D721Med (cell line): ENCODE measurements at places on chromosomes 11 and 22.

DNA sequence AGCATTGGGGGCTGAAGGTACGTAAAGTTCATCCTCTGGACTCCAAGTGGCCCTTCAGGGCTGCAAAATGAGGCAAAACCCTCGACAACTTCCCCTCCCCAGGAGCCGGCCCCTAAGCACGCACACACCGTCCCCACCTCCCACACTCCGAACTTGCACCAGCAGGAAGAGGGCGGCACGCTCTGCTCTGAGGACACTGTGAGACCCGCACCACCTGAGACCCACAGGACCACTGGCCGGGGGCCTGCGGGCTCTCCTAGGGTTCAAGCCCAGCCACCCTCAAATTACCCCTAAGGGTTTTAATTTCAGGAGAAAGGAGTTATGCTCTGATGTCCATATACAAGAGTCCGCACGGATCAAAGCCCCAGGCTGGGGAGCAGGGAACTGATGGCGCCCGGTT, 49.7 kb upstream of the BID start:
- DNase-seq = no peak

GRCh38 chr11:57303280-57303989, 21.3 kb downstream of the TNKS1BP1 start:
- DNase-seq = peak; percentile 12

DNA sequence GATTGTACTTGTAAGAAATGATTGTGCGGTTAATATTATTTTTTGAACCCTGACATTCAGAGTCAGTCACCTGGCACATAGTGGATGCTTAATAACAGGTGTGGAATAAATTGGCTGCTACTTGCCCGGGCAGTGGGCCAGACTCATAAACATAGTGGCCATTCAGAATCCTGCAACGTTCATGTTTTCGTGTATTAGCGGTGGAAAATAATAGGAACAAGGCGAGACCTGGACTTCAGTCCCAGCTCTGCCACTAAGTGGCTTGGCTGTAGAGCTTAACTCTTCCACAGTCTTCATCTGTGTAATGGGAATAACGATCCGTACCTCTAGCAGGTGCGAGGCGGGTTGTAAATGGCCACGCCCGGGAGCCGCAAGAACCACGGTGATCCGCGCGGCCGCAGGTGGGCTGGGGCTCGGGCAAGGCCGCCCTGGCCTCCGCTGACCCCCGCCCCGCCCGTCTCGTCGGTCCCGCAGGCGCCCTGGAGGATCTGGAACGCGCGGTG, 761 bp upstream of the TMEM25 start:
- DNase-seq = no peak

GRCh38 chr11:11036185-11036847, 178.5 kb upstream of the ZBED5 start:
- no peak for DNase-seq

DNA sequence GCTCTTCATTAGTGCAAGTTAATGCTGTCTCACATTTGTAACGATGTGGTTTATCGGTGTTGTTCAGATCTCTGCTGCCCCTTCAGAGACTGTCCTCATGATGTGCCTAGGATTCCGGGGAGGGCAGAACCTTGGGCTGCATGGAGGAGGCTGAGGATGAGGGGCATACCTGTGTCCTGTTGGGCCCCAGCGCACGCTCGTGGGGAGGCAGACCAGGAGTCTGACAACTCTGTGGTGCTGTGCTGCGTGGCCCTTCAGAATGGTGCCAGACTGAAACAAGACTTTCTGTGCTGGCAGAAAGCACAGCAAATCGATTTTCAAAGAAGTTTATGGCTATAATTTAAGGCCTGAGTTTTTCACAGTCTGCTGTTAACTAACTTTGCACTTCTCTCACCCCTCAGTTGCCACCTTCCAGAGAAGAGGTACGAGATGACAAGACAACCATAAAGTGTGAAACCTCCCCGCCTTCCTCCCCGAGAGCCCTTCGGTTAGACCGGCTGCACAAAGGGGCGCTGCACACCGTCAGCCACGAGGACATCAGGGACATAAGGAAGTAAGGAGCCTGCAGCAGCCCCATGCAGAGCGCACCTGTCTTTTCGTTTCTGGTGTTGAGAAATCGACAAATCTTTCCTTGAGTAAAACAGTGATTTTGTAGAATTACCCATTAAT, 44.3 kb upstream of the CTTN start:
- DNase-seq = no peak

GRCh38 chr11:112165049-112165448, 1.2 kb upstream of the IL18 start:
- no peak for DNase-seq

GRCh38 chr11:114440971-114441763, 1.9 kb downstream of the REXO2 start:
- no peak for DNase-seq

DNA sequence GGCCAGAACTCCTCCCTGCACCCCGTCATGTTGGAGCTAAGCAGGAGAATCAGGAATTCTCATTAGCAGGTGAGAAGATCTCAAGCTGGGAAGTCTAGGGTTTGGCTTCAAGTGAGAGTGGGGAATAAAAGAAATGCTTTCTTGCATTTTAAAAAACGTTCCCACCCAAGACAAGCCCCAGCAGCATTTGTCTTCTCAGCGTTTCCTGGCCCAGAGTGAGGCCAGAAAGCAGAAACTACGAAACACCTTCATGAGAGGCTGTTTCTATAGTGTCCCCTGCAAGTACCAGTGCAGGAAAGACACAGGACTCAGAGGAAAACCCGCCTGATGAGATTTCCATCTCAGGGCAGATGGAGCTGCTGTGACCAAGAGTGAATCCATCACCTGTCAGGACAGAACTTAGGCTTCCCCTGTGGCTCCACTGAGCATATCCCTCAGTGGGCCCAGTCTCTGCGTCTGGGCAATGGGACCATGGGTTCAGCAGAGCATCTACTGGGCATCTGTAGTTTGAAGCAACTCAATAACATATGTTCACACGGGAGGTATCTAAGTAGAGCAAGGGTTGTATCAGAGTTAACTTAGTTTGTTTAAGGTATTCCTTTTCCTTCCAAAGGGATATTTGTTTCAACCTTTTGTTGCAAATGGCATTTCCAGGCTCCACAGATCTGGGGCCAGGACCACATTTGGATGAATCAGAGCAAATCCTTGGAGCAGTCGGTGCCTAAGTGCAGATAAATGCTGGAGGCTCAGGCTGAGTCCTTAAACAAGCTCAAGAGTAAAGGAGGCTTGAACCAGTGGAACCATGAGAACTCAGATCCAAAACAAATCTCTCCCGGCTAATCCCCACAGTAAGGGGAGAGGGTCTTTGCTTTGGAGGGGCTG, 548.3 kb downstream of the MIAT start:
- no peak for DNase-seq

- no peak for DNase-seq
These were observed 21.4 kb upstream of the RCN1 start for GRCh38 chr11:32069361-32070058.

DNA sequence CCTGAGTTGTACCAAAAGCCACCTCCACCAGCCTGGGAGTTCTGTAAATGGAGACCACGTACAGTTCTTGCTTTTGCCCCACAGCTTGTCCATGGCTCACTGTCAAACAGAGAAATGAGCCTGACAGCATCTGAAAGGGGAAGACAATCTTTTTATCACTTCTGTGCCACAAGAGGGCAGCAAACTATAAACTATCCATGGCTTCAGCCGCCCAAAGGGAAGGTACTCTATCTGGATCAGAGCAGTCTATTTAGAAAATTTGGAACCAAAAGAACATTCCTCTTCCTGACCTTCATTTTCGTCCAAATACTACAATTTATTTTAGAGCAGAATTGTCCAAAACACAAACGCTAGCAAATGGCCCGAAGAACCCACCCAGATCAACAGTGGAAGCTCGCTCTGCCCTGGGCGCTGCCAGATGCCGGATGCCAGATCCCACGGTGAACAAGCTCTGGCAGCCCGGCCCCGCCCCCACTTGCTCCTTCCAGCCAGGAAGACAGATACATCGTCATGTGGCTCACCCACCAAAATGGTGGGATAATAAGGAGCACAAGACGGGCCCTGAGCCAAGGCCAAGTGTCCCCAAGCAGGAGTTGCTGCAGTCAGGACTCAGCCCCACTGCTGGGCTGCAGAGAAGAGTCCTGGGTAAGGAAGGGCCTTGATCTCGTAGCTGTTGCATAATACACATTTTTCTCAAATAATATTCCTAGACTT, 23.9 kb upstream of the SCGB1A1 start:
- peak; percentile 83 for DNase-seq

DNA sequence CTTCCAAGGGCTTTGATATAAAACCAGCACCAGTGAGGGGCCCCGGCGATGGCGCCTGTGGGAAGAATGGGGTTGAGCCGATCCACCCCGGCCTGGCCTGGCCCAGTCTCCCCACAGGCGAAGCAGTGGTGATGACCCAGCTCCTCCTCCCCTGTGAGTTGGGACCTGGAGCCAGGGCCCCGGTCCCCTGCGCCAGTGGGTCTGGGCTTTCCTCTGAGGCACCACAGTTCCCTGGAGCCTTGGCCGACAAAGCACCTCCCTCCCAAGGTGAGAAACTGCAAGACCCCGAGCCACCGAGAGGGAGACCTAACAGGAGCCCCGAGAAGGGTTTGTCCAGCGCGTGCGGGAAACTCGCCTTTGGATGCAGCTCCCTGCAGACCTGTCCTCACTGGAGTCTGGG, 942.9 kb downstream of the BRD1 start:
- DNase-seq = no peak

DNA sequence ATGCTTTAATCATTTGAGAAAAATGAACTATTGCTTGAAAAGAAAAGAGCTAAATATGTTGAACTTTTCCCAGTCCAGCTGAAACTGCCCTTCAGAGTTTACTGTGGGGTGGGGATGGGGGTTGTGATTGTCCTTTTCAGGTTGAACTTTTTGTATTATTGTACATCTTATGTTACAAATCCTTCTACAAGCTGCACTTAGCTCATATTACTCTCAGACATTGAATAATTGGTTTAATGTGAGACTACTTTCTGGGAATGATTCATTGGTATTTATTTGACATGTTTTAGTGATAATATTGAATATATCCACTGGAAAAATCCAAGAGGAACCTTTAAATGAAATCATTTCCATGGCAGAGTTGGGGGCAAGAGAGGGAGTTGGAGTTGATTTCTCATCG, 84.9 kb downstream of the ATXN10 start:
- DNase-seq = no peak

DNA sequence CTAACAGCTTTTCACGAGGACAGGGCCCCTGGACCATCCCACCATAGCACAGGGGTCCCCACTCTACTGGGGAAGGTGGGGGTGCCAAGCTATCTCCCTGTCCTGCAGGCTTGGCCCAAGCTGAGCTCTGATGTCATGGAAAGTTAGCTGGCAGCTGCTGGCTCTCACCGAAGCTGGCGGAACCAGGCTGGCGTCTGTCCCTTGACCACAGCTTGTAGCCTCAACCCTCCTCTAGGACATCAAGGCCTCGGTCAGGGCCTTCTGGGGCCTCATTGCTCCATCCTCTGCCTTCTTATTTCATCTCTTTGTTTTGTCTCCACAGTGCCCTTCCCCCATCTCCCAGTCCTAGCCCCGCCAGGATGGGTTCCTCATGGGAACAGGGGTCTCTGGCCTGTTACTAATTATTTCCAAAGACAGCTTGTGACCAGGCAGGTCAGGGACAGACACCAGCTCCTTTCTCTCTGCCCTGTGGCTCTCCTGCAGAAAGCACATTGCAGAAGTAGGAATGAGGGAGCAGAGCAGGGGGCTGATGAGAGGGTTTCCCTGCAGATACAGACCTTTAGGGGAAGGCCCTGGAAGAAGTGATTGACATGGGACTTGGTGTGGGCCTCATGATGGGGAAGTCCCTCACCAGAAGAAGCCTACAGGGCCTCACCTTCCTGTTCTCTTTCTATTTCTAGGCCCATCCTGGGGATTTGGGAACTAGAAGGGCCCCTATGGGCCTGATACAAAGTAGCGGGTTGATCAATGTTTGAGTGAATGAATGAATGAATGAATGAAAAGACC, 97.5 kb upstream of the ALX4 start:
- DNase-seq = no peak

- DNase-seq = no peak
These were observed 679.1 kb downstream of the DLG2 start for GRCh38 chr11:84947970-84948580.

DNA sequence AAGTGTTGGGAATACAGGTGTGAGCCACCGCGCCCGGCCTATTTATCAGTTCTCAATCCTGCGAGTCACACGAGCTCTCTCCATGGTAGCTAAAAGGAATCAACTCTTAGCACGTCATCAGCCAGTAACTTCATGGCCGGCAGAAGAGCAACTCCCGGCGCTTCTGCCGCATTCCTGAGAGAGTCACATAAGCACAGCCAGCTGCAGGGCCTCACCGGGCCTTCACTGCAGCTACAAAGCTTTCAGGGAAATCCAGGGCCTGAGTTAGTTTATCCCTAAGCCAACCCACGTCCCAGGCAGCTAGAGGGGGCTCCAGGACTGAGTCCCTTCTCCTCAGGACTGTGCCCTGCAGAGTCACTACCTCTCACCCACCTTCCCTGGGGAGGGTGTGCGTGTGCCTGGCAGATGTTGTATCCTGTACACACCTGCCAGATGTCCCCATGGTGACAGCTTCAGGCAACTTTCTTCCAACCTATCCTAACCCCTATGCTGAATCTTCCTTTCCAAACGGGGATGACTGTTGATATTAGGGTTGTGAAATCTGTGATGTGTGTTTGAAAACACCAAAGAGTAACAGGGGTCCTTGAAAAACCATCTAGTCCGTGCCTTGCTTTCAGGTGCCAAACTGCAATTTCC, 45.9 kb upstream of the ARFGAP3 start:
- no peak for DNase-seq
